ENCODE measurements at places on chromosomes 1 and 21. TPM values are rescaled to one million over a fixed set of nuclear protein-coding genes. Genes with fewer than 3 reads are reported as not detected.

DNALI1 gene
- 3.1 TPM for total RNA-seq

PTPRC gene
- total RNA-seq, result 65.8 TPM

PHLDA3 gene
- 358 TPM for total RNA-seq

CELA2A gene
- total RNA-seq, result 0.74 TPM

COL24A1 gene
- total RNA-seq, result 0.32 TPM

INSRR gene
- 0.10 TPM for total RNA-seq

CYP4A22 gene
- total RNA-seq, result 0.42 TPM

S100A8 gene
- total RNA-seq, result 674 TPM

DNA sequence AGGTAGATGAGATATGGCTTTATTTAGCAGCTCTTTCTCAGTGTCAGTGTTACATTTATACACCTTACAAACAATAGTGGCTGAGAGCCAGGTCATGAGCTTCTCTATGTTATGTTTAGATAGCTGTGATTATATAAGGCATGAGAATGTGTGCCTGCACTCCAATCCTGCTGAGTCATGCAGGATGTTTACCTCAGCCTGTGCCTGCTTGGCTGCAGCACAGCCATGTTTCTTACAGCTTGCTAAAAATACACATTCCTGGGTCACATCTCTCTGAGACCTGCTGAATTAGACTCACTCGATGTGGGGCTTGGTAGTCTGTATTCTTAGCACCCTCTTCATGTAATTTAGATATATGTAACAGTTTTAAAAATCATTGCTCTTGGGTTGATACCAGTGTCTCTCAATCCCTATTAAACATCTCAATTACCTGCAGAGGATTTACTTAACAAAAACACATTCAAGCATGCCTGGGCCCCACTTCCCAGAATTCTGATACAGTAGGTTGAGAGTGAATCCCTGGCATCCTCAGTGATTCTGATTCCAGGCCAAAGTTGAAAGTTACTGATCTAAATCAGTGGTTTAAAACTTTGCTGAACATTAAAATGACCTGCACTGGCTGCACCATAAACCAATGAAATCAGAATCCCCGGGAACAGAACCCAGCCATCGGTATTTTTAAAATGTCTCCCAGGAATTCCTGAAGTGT is 107.5 kb downstream of the GDAP2 start:
- no peak for DNase-seq

DNA sequence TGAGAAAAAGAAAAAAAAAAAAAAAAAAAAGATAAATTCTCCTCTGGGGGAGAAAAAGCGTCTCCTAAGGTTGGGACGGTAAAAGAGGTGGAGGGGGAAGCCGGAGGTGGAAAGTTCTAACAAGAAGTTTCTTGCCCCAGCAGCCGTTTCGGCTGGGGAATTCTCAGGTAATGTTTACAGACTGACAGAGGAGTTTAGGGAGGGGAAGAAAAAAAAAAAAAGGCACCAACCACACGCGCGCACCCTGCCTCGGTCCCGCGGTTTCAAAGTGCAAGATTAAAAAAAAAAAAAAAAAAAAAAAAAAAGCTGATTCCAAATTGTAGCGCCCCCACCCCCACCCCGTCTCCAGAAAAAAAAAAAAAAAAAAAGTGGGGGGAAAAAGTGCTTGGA is 504 bp downstream of the DHRS3 start:
- DNase-seq, result no peak

- no peak for DNase-seq
Measured at GRCh38 chr21:34519016-34519415, 7.0 kb upstream of the KCNE1 start.

- DNase-seq, result no peak
Measured at GRCh38 chr1:197810812-197811211, 35.5 kb upstream of the DENND1B start.

DNA sequence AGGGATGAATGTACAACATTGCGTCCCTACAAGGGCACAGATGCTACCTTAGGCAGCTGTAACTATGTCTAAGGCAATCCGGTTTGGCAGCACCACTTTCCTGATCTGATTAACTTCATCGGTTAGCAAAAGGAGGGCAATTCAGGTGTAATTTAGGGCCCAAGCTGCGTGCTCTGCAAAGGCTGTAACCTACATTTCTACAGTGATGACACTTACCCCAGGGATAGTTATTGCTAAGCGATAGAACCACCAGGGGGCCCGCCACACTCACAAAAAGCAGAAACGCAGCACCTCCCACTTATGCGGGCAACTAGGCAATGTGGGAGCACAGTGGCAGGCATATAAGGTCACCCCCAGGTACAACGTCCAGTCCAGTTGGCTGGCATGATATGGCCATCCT is 113.5 kb downstream of the GDAP2 start:
- DNase-seq, result no peak

DNA sequence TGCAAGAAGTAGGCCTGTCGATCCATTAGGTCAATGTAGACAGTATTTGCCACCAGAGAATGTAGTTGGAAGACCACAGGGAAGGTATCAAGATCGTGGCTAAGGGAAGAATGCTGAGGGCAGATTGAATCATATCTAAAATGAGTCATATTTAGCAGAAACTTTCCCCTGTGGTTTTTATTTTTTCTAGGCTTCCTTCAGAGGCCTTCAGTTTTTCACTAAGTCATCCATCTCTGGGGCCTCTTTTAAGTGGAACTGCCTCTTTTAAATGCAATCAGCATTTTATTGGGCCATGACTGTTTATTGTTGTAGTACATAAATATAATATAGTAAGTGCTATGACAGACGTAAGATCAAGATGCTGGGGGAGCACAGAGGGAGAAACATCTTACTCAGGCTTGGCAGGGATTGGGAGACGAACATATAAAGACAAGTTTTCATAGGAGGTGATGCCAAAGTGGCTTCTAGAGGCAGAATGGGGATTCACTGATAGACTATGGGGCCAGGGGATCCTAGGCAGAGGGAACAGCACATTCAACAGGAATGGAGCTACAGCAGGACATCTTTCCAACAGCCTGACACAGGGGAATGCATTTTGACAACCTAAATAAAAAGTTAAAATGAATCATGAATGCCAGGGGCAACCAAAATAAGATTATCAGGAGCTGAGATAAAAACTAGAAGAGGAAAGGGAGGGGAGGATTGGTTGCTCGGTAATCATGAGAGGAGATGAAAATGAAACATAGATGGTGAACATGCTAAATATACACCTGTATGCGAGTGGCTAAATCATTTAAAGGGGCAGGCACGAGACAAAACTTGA is 20.1 kb downstream of the UBE2U start:
- no peak for DNase-seq

DNA sequence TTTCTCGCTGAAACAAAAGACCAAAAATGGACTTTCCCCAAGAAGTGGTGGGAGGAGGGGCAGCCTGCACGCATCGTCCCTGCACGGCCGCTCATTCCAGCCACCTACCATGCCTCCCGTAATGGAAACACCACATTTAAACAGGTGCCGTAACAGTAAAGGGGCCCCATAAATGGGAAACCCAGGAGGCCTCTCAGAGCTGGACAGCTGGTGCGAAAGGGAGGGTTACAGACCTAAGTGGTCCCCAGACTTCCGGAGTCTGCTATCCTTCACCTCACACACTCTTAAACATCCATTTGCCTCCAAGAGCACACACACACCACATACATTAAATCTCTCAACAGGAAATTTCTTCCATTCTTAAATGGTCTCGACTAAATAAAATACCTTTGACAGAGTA is 120.7 kb upstream of the SOD1 start:
- DNase-seq, result no peak

- no peak for DNase-seq
Measured at GRCh38 chr1:94002046-94002787, 93.0 kb upstream of the GCLM start.

DNA sequence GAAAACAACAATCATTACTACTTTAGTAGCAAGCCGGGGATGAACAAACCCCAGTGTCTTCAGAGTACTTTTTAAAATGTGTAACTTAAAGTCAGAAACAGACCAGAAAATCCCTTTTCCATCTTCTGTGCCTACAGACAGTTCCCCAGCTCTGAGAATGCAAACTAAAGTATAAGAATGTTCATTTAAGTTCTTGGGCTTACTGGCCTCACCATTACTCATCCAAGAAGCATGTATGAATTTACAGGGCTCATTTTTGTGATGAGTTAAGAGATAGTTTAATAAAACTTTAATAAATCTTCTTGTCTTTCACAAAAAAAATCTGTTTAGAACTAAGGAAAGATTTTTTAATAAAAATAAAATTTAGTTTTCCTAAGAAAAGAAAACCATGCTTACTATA is 4.6 kb downstream of the LPGAT1 start:
- DNase-seq, result no peak

DNA sequence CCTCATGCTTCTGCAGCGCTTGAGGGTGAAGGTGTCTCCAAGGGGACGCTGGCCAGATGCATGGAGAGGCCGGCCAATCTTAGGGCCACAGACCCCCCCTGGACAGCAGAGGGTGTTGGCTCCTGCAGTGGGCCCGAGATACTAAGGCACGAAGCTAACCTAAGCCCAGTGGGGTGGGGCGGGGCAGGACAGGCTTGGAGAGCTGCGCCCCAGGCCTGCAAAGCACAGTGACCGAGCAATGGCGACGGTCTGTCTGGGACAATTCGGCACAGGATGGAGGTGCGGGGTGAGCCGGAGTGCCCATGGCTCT is 1.3 kb downstream of the FNDC10 start:
- DNase-seq, result no peak

GRCh38 chr21:21436012-21436534 is 437.9 kb downstream of the NCAM2 start:
- DNase-seq, result no peak

DNA sequence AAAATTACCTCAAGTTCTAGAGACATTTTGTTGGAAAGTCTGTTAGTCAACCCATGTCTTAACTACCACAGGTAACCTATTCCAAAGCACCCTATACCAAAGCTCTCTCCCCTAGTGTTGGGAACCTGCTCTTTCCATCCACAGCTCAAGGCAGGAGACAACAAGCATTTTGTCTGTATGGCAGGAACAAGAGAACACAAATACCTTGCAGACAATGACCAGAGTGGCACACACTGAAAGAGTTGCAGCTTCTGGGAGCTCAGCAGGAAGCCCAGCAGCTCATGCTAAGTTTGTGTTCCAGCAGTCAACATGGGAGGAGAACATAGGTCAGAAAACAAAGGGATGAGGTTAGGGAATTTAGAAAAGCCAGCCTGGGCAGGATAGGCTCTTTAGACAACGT is 300.8 kb downstream of the HHIPL2 start:
- no peak for DNase-seq

GRCh38 chr1:99266726-99267125 is 2.4 kb downstream of the PLPPR4 start:
- no peak for DNase-seq

DNA sequence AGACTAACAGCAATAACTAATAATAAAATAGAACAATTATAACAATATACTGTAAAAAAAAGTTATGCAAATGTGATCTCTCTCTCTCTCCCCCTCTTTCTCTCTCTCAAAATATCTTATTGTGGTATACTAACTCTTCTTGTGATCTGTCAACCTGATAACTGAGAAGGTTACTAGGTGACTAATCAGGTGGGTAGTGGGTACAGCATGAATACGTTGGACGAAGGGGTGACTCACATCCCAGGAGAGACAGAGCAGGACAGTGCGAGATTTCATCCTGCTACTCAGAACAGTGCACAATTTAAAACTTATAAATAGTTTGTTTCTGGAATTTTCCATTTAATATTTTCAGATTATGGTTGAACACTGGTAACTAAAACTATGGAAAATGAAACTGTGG is 257.5 kb downstream of the LRRC40 start:
- no peak for DNase-seq

- no peak for DNase-seq
Measured at GRCh38 chr1:243474136-243474881, 218.5 kb downstream of the SDCCAG8 start.

GRCh38 chr21:36397606-36398005 is 12.4 kb downstream of the CHAF1B start:
- DNase-seq, result peak; percentile 28

- DNase-seq, result no peak
Measured at GRCh38 chr1:14817223-14818170, 219.0 kb downstream of the KAZN start.

- no peak for DNase-seq
Measured at GRCh38 chr21:19510057-19510456, 1106.5 kb upstream of the TMPRSS15 start.

DNA sequence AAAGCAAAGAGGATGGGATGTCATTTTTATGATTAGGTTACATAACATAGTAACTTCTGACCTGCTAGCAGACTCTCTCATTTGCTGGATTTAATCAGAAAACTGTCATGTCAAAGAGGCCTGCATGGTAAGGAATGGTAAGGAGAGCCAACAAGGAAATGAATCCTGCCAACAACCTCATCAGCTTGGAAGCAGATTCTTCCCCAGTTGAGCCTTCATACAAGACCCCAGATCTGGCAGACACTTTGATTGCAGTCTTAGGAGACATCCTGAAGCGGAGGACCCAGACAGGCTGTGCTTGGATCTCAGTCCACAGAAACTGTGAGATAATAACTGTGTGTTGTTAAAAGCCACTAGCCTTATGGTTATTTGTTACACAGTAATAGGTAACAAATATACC is 27.6 kb upstream of the MARK1 start:
- DNase-seq, result no peak

DNA sequence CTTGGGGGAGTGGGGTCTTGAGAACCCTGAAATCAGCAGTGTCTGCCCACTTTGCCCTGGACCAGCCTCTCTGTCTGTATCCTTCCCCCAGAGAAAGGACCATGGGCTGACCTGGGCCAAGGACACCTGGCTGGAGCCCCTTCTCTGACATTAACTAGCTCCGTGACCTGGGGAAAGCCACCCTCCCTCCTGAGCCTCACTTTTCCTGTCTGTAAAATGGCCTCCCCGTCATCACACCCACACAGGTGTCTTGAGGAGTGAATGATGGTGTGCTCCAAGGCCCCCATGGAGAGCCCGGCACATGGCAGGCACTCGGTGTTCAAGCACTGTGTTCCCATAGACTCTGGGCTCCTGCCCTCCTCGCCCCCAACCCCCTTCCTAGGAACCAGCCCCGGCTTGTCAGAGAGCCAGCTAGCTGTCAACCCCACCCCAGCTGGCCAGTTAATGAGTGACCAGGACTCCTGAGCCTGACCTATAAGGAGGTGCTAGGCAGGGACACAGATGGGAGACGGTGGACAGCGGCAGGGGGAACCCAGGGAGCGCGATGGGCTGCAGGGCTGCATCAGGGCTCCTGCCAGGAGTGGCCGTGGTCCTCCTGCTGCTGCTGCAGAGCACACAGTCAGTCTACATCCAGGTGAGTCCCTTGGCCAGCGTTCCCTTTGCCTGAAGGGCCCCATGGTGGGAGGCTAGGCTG is at the start of gene GUCA2B:
GUCA2B (plus strand) TSS at position 504 of the 694 bp plus-strand sequence; CDS start at position 545, 41 bp downstream.
- peak; percentile 72 for DNase-seq

Measured in mesenteric fat pad (tissue), 1 donor.